Omental fat pad (tissue), 4 donors: ENCODE measurements at places on chromosomes 2 and 18. TPM values are rescaled to one million over a fixed set of nuclear protein-coding genes. Genes with fewer than 3 reads are reported as not detected.

Gene ANKRD62
- total RNA-seq, result not detected

Gene CYP20A1
- total RNA-seq, result 30.3 TPM

Gene LCT
- total RNA-seq, result not detected

Gene STK25
- total RNA-seq, result 135 TPM

Gene LHCGR
- 13.1 TPM for total RNA-seq

Gene SPC25
- 0.84 TPM for total RNA-seq

Gene VWA3B
- not detected for total RNA-seq

Gene SNTG2
- total RNA-seq, result 4.5 TPM

Gene LTBP1
- total RNA-seq, result 12.6 TPM

Gene PNO1
- total RNA-seq, result 19.7 TPM

Gene DTNA
- 22.7 TPM for total RNA-seq

Gene PLCL1
- total RNA-seq, result 21.8 TPM

Gene CPLX4
- total RNA-seq, result not detected

Gene TMEM198
- 3.2 TPM for total RNA-seq

Gene HRH4
- total RNA-seq, result not detected

Gene UPP2
- total RNA-seq, result not detected

Gene SLC5A7
- not detected for total RNA-seq

Gene KCNK3
- 2.1 TPM for total RNA-seq

Gene CRYBA2
- total RNA-seq, result not detected

Gene ANKRD30B
- not detected for total RNA-seq

Gene SCN9A
- 6.0 TPM for total RNA-seq

Gene CD8A
- total RNA-seq, result 6.6 TPM

Gene CCDC148
- total RNA-seq, result not detected

Gene ZNF385B
- not detected for total RNA-seq
